ENCODE measurements at places on chromosomes 2 and 18.
A peak's percentile ranks its signal among the peaks of the same experiment; 100 is the strongest.

GRCh38 chr18:70308555-70309294 is 19.9 kb downstream of the SOCS6 start:
- no peak for DNase-seq

DNA sequence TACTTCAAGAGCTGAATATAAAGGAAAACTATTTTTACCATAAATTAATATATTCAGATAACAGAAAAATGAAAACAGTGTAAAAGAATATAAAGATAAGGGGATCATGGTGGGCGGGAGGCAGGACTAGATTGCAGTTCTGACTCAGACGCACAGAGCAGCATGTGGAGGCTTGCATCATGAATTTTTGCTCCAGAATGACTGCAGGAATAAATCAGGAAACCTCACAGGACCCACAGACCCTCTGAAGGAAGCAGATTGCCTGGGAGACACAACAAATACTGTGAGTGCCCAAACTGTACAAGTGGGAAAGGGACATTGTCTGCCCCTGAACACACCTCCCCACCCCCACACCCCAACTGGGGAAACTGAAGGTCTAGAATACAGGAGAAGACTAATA is 19.2 kb upstream of the SIGLEC15 start:
- DNase-seq: no peak

DNA sequence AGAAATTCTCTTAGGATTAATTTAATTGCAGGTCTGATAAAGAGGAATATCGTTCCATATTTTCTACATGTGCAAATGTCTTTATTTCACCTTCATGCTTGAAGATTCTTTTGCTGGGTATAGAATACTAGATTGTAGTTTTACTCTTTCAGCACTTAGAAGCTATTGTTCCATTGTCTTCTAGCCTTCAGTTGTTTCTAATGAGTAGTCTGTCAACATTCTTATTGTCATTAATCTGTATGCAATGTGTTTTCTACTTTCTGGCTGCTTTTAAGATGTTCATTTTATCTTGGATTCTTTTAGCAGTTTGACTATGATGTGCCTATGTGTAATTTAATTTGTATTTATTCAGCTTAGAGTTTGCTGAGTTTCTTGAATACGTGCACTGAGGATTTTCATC is 64.3 kb upstream of the ZNF385B start:
- no peak for DNase-seq

GRCh38 chr2:233381638-233381995 is 27.3 kb downstream of the DGKD start:
- no peak for DNase-seq

DNA sequence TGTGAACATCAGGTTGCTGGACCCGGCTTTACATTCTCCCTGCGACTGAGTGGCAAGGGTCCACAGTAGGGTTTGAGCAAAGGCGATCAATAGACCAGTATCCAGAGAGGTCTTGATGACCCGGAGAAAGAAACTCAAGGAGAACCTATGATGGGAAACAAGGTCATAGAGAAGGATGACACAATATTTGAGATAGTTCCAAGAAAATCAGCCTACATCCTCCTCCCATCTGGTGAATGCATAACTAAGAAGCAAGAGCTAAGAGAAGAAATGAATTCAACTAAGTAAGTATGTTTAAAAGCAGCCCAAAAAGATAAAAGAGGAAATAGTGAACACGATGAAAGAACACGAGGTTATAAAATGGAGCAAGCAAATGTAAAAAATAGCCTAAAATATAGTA is 166.3 kb downstream of the CD8B2 start:
- DNase-seq: no peak

DNA sequence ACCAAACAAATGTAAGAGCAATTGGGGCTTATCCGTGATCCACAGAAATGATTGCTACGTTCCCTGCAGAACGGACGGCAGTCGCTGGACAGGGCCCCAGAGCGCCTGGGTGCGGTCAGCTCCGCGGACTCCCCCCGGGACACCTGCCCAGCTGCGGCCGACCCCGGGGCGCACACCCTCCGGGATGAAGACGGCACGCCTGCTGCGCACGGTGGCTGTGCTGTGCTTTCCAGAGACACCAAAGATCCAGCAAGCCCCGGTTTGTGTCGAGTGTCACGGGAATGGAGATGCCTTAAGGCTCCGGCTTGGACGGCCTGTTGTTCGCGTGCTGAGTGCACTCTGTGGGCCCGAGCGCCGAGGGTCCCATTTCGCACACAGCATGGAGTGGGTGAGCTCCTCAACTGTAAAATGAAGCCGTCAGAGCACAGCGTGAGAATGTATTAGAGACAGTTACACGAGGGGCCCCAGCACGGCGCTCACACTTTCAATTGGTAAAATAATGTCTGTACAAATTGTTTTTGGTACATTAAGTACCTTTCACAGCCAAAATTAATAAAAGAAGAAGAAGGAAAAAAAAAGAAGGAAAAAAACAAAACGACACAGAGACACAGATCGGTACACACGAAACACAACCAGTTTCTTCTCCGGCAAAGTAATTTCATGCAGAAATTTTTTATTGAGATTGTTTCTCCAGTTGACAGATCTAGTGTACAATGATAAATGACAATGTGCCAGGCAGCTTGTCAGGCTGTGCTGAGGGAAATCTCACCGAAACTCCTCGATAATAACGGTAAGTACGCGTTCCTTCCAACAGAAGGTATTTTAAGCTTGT is 615.8 kb upstream of the SALL3 start:
- no peak for DNase-seq

- no peak for DNase-seq
These were observed 52.4 kb upstream of the PTMA start for GRCh38 chr2:231655894-231656293.

DNA sequence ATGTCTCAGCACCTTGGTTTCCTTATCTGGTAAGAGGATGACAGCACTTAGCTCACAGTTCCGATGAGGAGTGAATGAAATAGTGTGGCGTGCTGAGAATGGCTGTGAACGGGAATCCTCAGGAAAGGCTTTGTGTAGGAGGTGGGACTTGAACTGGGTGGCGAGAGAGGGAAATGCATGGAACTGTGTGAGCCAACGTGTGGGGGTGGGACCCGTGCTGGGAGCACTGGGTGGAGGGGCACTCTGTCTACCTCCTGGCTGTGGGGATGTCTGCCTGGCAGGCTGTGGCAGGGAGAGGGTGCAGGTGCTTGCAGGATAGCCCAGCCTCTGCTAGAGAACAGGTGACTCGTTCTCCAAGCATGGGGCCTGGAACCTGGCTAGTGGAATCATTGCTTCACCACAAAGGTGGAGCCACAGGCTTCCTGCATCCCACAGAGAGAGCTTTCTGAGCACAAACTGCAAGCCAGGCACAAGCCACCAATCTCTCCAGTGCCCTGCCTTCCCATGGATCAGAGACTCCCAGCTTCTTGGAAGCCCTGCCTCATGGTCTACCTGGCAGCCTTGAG is 145.2 kb downstream of the CELF4 start:
- no peak for DNase-seq

GRCh38 chr2:239536186-239536585 is 135.4 kb upstream of the HDAC4 start:
- no peak for DNase-seq

DNA sequence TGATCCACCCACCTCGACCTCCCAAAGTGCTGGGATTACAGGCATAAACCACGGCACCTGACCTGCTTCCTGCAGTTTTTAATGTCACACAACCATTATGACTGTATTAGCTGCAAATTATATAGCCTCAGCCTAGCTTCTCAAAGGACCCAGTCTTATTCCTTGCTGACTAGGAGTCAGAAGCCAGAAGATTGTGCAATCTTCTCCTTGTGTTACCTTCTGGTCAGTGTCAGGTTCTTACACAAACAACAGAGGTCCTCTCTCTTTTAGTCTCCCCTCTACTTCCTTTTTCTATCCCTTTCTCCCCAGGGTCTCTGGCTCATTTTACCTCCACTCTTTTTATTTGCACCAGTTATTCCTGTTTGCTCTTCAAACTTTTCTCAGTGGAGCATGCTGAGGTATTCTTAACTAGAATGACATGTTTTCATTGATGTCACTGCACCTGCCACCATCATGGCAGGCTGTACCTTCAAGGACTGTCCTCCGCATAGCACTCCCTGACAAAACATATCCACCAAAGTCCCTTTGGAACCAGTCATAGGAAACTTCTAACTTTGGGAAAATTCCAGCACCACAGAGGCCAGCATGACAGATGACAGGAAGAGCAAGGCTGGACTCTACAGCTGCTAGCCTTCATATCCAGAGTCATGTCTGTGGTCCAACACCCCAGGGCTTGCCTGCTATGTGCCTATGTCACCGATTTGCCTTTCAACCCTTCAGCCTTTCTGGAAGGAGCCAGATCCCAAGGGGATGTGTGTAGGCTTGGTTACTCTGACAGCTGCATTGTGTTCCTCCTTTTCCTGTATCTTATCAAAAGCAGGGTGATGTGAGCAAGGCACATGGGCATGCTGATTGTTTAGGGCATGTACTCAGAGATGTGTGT is 45.2 kb upstream of the EPC2 start:
- DNase-seq: no peak

- DNase-seq: no peak
These were observed 530.3 kb upstream of the FSIP2 start for GRCh38 chr2:185208261-185208660.

- DNase-seq: no peak
These were observed 24.4 kb downstream of the ABHD3 start for GRCh38 chr18:21680161-21680560.

DNA sequence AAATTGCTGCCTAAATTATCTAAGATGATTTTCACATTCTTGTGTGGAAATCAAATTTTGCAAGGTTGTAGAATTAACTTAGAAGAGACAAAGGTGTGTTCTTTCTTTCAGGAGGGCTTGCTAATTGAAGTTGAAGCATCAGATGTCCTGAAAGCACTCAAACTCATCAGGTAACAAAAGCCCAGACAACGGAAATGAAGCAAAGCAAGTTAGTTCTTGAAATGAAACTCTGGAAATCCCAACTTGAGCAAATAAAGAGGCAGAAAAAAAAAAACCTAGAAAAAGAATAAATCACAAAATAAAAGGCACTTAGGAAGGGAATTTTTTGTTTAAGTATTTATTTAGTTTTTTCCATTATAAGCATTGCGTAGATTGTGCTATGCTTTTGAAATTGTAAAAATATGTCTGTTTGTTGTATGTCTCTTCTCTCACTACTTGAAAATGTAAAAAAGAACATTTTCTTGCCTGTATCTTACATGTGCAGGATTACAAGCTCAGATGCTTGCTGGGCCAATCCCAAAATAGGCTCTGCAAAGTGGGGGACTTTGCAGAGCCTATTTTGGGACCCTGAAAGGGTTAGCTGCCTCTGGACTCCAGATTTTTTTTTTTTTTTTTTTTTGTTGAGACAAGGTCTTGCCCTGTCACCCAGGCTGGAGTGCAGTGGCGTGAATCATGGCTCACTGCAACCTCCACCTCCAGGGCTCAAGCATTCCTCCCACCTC is 46.7 kb downstream of the FAM161A start:
- no peak for DNase-seq

- no peak for DNase-seq
These were observed 218.0 kb upstream of the COPS8 start for GRCh38 chr2:236867441-236868260.

GRCh38 chr2:24855726-24856125 is 62.5 kb downstream of the CENPO start:
- DNase-seq: no peak

- DNase-seq: no peak
These were observed 330.4 kb downstream of the SLC4A3 start for GRCh38 chr2:219957820-219958219.

- DNase-seq: no peak
These were observed 103.9 kb upstream of the TMEFF2 start for GRCh38 chr2:192298664-192299063.

DNA sequence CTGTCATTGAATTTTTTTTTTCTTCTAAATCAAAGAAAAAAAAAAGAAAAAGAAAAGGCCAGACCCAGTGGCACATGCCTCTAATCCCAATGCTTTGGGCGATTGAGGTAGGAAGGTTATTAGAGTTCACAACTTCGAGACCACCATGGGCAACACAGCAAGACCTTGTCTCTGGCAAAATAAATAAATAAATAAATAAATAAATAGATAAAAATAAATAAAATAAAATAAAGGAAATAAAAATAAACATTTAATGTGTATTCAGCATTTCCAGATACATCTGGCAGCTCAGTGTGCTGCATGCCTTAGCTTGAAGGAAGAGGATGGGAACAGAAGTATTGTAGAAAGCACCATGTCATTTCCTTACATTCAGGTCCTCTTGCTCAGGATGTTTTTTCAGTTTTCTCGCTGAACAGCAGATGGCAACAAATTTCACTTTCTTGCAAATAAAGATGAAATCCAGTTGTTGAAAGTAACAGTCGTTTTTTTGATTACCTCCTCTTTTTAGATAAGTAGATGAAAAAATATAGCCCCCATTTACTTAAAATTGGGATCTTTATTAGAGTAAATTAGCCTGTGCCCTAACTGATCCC is 25.7 kb upstream of the FAM178B start:
- DNase-seq: peak; percentile 27

GRCh38 chr2:77294474-77294873 is 227.7 kb downstream of the LRRTM4 start:
- DNase-seq: no peak

DNA sequence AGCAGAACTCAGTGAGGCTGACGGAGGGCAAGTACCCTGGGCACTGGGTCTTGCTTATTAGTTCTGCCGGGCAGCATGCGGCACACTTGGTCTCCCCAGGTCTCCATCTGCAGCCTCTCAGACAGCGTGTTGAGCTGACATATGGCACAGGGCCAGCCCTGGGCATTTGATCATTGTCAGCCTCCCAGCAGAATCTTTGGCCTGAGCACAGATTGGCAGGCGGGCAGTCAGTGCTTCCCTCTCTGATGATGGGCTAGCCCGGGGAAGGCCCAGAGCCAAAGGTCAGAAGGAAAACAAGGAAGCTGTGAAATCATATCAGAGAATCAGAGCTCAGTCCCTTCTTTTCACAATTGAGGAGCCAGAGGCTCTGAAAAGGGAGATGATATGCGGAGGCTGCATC is 150.1 kb upstream of the LRRTM1 start:
- no peak for DNase-seq

- DNase-seq: no peak
These were observed 535.5 kb upstream of the ID2 start for GRCh38 chr2:8146132-8147005.

GRCh38 chr18:77131652-77132368 is 773 bp downstream of the MBP start:
- no peak for DNase-seq

GRCh38 chr2:70340761-70341476 is 39.1 kb upstream of the FAM136A start:
- peak; percentile 39 for DNase-seq

- DNase-seq: no peak
These were observed 5.4 kb upstream of the COX7A2L start for GRCh38 chr2:42366411-42366810.

GRCh38 chr2:201070948-201071478 is 458 bp downstream of the HYCC2 start:
- DNase-seq: no peak
